LHCN-M2 (cell line): ENCODE measurements at places on chromosomes 1 and 21. TPM values are rescaled to one million over a fixed set of nuclear protein-coding genes. Genes with fewer than 3 reads are reported as not detected.

DNA sequence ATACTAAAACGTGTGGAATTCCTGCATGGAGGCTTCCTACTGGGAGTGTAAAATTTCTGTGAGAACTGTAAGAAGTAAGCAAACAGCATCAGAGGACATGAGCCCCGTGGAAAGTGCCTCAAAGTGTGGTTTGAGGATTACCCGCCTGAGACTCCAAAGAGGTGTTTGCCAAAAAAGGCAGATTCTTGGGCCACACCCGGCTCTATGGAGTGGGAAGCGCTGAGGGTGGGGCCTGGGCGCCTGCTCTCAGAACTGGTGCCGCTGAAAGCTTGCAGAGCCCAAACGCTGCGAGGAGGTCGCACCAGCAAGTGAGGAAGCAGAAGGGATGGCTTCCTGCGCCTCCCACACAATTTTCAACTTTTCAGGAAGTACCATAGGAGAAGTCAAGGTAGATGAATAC lies 43.0 kb upstream of the PSEN2 start:
- DNase-seq: no peak

DNA sequence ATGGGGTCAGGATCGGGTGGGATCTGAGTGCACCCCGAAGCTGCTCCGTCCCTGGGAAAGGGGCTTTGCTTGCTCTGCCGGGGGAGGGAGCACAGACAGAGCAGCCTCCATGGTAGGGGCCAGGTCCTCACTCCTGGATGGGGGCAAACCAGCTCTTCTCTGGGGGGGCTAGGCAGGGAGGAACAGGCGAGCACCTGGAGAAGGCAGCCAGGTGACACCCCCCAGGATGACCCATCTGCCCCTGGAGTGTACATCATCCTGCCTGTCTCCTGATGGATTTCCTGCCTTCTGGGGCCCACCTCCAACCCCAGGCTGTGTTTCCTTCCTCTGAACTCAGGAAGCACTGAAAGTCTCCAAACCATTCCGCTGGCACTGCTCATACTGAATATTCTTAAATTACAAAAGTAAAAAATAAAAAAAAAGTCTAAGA lies 248.0 kb downstream of the RHOU start:
- DNase-seq: no peak

GRCh38 chr1:96559181-96559580 lies 162.4 kb upstream of the PTBP2 start:
- DNase-seq: peak; percentile 42

- peak; percentile 87 for DNase-seq
Measured at GRCh38 chr1:101174722-101175121, 62.1 kb upstream of the S1PR1 start.

GRCh38 chr21:15054606-15055239 lies 10.1 kb downstream of the NRIP1 start:
- DNase-seq: no peak

DNA sequence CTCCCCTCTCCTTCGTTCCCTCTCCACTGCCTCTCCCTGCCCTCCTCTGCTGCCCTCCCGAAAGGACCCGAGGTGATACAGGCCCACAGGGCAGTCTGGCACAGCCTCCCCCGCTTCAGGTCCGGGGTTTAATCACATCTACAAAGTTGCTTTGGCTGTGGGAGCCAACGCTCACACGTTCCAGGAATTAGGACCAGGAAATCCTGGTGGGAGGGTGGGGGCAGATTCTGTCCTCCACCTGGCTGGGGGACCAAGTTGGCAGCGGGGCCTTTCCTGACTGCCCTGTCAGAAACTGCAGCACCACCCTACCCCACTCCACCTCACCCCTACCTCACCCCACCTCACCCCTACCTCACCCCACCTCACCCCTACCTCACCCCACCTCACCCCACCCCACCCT lies 95.1 kb downstream of the WDR4 start:
- DNase-seq: no peak

DNA sequence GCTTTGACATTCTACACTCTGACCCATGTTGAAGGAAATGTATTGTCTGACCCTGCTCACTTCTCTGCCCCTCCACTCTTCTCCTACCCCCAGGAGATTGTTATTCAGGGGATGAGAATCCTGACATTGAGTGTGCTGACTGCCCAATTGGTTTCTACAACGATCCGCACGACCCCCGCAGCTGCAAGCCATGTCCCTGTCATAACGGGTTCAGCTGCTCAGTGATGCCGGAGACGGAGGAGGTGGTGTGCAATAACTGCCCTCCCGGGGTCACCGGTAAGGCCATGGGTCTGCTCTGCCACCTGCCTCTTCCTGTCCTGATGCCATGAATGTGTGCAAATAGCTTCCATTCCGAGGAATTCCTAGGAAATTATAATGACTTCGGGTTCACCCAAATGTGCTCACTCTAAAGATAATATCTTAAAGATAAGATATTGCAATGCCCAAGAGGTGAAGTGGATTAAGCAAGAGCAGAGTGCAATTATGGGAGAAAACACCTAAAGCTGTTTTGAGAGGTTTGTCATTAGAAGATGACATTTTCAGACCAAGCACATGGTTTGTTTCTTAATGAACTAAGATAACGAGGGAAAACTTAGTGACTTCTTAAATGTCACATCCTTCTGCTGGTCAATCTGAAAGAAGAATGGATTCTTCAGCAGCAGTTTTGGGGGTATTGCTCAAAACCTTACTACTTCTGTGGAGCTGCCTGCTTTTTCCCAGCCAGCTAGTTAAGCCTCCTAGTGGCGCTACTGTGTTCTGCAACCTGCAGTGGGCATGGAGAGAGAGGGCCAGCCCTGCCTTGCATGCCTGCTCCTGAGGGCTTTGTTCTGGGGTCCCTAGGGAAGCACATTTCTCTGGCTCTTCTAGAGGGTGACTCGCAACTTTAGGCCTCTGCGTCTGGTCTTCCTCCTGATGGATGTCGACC lies 41.6 kb downstream of the LAMC2 start:
- DNase-seq: peak; percentile 63

DNA sequence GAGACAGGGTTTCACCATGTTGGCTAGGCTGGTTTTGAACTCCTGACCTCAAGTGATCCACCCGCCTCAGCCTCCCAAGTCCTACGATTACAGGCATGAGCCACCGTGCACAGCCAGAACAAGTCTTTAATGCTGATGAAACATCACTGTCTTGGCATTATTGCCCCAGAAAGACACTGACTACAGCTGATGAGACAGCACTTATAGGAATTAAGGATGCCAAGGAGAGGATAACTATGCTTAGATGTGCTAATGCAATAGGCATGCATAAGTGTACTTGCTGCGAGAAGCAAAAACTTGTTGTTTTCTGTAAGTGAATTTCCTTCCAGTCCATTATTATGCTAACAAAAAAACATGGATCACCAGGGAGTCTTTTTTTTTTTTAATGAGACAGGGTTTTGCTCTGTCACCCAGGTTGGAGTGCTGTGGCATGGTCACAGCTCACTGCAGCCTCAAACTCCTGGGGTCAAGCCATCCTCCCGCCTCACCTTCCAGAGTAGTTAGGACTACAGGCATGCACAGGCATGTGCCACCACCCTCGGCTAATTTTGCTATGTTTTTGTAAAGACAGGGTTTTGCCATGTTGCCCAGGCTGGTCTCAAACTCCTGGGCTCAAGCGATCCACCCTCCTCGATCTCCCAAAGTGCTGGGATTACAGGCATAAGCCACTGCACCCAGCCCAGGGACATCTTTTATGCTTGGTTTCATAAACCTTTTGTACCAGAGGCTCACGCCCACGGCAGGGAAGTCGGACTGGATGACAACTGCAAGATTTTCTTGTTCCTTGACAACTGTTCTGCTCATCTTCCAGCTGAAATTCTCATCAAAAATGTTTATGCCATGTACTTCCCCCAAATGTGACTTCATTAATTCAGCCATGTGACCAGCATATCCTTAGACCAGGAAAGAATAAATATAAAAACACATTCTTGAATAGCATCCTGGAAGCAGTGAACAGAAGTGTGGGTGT lies 23.1 kb downstream of the RHEX start:
- DNase-seq: peak; percentile 7

GRCh38 chr1:4161366-4162006 lies 261.4 kb upstream of the C1orf174 start:
- no peak for DNase-seq

Gene ICOSLG
- total RNA-seq: under 0.01 TPM in 1 of 2 replicates, not detected in the other

Gene BTBD8
- total RNA-seq: 2.7 and 3.4 TPM in 2 replicates

Gene ATP6V1G3
- total RNA-seq: not detected in 2 replicates

Gene PLA2G4A
- total RNA-seq: not detected in 2 replicates

Gene MROH7
- total RNA-seq: not detected in 2 replicates

Gene TENT5C
- total RNA-seq: under 0.01 TPM in 1 of 2 replicates, not detected in the other

Gene FCRL4
- total RNA-seq: not detected in 2 replicates

Gene ADGRB2
- 20.5 and 22.6 TPM in 2 replicates for total RNA-seq
